ENCODE measurements at places on chromosomes 7 and 10. TPM values are rescaled to one million over a fixed set of nuclear protein-coding genes. Genes with fewer than 3 reads are reported as not detected.
A peak's percentile ranks its signal among the peaks of the same experiment; 100 is the strongest.

Gene LBX1
- total RNA-seq = not detected

Gene CDC14C
- not detected for total RNA-seq

DNA sequence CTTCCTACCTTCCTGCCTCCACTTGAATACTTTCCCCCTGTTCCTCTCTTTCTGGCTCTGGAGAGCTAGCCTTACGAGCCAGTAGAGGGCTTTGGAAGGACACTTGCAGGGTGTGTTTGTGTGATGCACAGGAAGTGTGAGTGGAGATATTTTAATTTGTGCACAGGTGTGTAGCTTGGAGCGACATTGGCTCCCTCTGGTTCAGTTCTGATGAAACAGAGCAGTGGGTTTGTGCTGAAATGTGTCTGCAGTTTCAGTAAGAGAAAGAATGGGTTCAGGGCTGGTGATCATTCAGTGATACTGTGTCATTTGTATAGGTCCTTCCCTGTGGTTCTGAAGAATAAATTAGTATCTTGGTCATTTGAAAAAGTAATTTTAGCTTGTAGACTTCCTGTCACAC lies 86.9 kb downstream of the SND1 start:
- no peak for DNase-seq

DNA sequence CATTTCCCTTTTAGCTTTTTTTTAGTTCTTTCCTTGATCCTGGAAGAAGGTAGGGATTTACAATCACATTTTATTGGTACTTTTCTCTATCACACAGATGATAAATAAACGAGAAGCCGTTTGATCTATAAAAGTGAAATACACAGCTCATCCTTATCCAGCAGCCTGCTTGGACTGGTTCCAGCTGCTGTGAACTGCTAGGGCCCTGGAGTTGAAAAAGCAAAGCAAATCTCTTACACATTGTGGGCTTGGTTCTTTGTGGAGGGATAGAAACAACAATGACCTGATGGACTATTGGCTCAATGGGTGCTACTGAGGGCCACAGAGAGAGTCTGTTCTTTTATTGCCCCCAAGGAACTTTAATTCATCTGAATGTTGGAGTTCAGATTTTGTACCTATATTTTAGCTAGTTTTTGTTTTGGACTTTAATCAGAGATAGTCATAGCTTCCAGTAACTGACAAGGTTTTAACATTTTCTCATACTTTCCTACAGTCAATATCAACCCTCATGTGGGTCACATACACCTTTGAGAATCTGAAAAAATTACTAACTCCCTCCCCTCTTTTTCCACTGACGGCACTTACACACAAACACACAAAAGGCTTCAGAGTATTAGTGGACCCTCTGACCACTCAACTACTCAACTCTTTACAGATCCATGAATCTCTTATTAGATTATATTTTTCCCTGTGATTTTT lies 91.6 kb upstream of the CCDC6 start:
- DNase-seq = no peak

DNA sequence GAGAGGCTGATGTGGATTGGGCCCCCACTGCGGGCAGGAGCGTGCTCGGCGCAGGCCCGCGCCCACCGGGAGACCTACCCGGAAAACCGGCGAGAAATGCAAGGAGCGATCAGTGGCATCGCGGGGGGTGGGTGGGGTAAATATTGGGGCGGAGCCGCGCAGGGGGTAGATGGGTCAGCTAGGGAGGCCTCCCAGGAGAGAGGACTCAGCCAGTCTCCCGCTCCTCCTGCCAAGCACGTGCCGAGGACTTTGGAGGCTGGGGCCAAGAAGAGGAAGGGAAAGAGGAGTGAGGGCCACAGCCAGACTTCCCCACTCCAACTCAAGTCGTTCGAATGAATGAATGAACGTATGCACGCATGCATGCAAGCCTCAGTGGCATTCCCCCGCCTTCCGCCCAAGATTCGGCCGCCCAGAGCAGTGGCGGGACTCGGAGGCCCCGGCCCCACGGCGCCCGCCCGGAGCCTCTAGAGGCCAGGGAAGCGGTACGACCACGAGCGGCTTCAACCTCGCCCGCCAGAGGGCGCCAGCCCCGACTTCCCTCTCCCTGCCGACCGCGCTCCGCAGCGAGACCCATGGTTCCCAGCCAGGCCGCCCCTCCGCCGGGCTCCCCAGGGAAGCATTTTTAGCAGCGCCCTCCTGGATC lies 3.6 kb downstream of the NPM3 start:
- peak; percentile 89 for DNase-seq

GRCh38 chr7:46720761-46721160 lies 799.7 kb upstream of the IGFBP3 start:
- DNase-seq = no peak

GRCh38 chr7:45469103-45469502 lies 105.1 kb upstream of the ADCY1 start:
- no peak for DNase-seq

DNA sequence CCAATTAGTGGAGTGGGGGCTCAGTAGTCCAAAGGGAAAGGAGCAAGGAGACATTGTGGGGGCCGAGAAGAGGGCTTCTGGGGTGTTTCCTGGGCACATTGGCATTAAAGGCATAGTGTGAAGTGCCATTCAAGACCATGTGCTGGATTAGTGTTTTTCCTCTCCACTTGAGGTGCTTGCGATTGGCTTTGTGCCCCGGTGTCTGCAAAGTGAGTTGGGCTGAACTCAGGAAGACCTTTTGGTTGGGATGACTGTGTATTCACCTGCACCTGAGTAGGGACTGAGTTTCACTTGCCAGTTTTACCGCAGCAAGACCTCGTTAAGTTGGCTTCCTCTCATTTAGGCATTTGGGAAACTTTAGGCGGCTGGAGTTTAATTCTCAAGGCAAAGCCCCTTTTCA lies 73.0 kb downstream of the TCF7L2 start:
- DNase-seq = no peak

DNA sequence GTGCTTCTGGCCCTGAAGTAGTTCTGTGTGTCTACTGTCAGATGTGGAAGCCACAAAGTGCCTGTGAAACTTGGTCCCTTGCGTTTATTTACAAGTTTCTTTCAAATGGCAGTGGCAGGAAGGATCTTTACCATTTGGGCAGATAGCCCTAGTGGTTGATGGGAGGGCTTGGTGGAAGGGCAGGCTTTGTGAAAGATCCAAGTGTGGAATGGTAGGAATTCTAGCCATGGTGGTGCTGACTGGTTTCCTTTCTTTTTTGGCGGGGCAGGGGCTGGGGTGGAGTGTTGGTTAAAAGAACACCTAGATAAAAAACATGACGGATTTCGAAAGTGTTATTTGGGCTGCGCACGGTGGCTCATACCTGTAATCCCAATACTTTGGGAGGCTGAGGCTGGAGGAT lies 27.0 kb downstream of the AUTS2 start:
- DNase-seq = no peak

GRCh38 chr10:5484205-5484604 lies 15.2 kb downstream of the CALML5 start:
- DNase-seq = no peak

DNA sequence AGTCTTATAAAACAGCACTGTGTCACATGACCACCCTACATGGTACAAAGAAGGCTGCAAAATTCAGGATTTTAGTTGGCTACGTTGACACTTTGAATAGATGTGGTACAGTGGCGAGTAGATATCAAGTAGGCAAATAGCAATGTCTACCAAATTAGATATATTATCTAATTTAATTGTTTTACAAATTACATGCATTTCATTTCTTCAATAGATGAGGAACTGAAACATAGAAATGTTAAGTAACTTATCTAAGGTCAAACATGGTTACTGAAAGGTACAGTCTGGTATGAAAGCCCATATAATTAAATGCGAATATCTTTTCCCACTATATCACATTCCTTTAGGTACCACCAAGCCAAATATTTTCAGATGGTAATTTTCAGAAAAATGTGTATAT lies 972.2 kb downstream of the NRG3 start:
- DNase-seq = no peak

- no peak for DNase-seq
These were observed 73.9 kb upstream of the CXCL12 start for GRCh38 chr10:44458671-44459413.

DNA sequence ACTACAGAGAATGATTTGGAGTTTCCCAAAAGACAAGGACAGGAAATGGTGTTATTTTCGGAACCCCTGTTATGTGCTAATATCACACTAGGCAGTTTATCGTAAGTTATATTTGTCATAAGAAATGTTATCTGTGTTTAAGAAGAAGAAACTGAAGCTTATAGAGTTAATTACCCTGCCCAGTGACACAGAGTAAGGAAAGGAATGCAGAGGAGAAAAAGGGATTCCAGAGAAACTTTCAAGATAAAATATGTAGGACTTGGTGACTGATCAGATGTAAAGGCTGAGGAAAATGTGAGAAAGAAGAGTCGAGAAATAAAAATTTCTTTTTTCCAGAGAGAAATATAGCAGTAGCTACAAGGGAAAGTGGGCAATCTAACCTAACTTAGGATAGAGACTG lies 63.5 kb upstream of the ZNF746 start:
- no peak for DNase-seq

Gene HOXA5
- total RNA-seq = 0.62 TPM

DNA sequence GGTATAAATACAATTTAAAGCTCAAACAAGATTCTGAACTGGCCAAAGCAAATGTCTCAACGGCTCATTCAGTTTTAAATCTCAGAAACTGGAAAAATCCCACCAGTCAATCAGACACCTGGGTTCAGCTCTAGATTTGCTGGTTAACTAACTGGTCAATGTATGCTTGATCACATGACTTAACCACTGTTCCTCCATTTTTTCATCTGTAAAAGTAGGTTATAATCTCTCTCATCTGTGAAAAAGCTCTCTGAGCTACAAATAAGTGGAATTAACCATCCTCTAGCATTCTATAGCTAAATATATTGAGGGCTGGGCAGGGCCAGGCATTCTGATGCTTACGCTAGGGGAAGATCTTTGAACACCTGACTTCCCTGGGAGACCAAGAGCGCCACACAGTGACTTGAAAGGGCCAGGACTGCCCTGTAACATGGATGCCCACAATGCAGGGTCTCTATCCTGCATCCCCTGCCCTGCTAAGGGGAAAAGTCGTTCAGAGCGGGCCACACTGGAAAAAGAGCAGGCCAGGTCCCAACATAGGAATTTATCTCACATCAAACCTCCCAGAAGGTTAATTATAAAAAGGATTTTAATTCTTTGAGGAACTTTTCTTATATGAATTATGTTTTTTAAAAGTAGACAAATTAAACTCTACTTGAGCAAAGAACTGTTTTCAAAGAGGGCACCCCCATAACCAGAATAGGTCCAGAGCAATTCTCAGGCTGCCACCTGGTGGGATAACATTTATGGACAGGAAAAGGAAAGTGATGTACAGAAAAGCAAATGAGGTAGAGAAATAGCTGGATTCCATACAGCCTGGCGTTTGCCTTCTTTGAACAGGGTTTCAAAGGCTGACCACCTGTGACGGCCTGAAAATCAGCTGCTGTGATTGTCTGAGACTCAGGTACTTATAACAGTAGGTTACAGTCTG lies 1.8 kb downstream of the RP9 start:
- no peak for DNase-seq

DNA sequence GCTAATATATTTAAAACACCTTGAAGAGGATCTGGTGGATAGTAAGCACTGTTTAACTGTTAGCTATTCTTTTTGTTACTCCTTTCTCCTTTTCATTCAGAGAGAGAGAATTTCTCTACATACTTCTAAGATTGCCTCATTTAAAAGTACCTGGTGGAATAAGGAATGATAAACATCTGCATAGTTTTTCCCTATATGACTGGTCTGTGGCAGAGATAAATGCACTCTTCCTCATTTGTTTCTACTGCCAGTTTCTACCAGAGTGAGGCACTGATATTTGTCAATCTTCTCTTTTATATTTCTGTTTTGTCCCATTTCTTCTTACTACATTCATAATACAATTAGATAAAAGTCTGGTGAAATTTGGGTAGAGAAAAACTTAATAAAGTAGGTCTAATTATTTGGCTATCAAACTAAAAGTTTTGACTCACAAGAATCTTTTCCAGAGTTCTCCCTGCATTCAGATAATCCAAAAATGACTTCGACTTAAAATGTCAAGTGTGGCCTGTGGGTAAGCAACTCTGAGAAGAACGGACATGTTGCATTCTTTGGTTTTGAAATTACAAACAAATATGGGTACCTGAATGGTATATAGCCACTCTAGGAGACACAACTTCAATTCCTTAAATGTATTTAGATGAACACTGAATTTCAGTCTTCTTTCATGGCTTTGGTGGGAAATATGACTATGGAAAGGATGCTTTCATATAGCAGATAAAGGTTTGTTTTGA lies 38.8 kb downstream of the RNLS start:
- DNase-seq = no peak

Gene OR2A12
- total RNA-seq = not detected

Gene TMEM130
- total RNA-seq = not detected

- DNase-seq = no peak
These were observed 449.3 kb upstream of the NPVF start for GRCh38 chr7:25677595-25677994.

Gene SVOPL
- total RNA-seq = not detected

Gene SNCG
- 23.5 TPM for total RNA-seq

GRCh38 chr7:44284881-44285541 lies 40.4 kb downstream of the CAMK2B start:
- DNase-seq = peak; percentile 22

DNA sequence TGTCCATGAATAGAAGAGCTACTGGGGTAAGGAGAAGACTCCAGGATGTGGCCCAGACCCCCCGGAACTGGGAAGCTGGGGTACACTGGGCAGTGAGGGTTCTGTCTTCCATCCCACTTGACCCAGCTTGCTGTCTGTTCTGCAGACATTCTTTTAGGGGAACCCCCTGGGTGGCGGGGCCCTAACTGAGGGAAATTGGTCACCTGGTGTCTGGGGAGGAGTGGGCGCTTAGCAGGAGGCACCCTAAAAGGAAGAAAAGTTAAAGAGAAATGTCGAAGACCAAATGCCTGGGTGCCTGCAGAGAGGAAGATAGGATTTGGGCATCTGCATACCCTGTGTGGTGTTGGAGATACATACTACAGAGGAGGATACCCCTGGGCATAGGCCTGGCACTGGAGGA lies 1.0 kb downstream of the AP1S1 start:
- DNase-seq = no peak

DNA sequence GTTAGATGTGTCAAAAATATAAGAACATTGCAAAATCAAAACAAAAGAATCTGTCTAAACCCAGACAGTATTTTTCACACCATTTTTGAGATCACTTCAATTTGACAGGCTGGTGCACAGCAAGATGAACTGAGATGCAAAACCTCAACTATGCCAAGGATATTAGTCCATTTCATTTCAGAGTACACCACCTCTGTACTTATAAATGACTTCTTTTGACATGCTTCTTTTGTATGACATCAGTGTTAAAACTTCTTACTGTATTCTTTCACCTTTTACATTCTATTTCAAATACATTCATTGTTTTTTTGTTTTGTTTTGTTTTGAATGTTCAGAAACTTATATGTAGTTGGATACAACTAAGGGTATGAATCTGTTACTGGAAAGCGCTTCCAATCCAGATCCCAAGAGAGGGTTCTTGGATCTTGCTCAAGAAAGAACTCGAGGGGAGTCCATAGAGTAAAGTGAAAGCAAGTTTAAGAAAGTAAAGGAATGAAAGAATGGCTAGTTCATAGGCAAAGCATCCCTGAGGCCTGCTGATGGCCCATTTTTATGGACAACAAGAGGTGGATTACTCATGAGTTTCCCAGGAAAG lies 23.5 kb upstream of the GPR141 start:
- no peak for DNase-seq

- DNase-seq = no peak
These were observed 230.7 kb downstream of the RPS24 start for GRCh38 chr10:78264361-78264760.

GRCh38 chr7:93985101-93985500 lies 19.1 kb downstream of the BET1 start:
- DNase-seq = no peak

Gene MLXIPL
- 6.9 TPM for total RNA-seq

GRCh38 chr7:69994218-69994617 lies 395.9 kb downstream of the AUTS2 start:
- DNase-seq = no peak
